ENCODE measurements at places on chromosomes 13 and 19.

- peak; percentile 83 for DNase-seq
These were observed at the start of gene PTGIR for GRCh38 chr19:46624958-46625661. TSS of gene PTGIR (minus strand) at chr19:46625089. CDS start at chr19:46624225, 864 bp downstream.

GRCh38 chr13:106568299-106569003 lies 514 bp upstream of the ARGLU1 start:
- DNase-seq: no peak

- DNase-seq: peak; percentile 13
These were observed 1.8 kb downstream of the SLITRK1 start for GRCh38 chr13:83880275-83881139.

DNA sequence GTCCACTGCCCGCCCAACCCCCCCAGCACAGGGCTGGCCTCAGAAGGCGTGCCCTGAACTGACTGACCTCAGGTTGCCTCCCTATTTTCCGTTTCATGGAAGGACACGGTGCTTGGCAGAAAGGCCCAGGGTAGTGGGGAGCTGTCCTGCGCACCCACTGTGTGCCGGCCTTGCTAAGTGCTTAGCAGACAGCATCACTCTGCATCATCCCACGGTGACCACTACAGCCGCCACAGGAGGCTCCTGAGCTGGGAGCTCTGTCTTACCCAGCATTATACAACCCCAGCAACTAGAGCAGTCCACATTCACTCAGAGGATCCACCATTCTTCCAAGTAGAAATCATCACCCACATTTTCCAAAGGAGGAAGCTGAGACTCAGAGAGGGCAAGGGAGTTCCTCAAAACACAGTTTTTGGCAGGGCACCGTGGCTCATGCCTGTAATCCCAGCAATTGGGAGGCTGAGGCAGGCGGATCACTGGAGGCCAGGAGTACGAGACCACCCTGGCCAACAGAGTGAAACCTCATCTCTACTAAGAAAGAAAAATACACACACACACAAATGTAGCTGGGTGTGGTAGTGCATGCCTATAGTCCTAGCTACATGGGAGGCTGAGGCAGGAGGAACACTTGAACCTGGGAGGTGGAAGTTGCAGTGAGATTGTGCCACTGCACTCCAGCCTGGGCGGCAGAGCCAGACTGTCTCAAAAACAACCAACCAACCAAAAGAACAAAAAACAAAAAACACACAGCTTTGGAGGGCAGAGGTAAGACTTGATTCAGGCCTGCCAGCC lies 1.6 kb downstream of the SBK2 start:
- no peak for DNase-seq

- DNase-seq: peak; percentile 72
These were observed 11.7 kb upstream of the CLN5 start for GRCh38 chr13:76980075-76980718.

DNA sequence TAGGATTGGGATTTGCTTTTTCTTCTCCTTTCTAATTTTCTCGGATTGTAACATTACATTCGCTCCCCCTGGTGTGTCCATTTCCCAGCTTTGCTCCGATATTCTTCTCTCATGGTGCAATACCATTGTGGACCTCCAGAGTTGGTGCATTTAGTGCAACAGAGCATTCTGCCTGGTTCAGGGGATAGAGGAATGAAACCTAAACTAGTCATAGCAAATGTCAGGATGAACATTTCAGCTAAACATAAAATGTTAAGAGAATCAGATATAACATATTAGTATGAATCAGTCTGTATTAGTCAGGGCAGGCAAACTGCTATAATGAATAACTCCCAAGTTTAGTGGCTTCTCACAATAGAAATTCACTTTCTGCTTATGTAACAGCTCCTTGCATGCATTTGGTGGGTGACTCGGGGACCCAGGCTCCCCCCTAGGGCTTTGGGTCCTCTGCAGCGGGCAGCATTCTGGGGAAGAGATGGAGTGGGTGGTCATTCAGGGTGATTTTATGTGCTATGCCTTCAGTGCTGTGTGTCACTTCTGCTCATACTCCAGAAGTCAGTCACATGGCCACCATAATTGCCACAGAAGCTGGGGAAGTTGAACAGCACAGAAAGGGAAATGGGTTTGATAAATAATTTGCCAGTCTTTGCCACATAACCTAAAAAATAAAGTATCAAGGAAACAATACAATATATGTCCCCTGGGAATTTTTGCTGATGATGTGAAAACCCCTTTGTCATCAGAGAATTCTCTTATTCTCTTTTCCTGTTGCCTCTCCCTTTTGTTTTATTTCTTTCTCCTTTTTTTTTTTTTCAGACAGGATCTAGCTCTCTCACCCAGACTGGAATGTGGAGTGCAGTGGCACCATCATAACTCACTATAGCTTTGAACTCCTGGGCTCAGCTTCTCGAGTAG lies 111.0 kb downstream of the HSPH1 start:
- peak; percentile 65 for DNase-seq
